ENCODE measurements at places on chromosomes 3 and 15.

DNA sequence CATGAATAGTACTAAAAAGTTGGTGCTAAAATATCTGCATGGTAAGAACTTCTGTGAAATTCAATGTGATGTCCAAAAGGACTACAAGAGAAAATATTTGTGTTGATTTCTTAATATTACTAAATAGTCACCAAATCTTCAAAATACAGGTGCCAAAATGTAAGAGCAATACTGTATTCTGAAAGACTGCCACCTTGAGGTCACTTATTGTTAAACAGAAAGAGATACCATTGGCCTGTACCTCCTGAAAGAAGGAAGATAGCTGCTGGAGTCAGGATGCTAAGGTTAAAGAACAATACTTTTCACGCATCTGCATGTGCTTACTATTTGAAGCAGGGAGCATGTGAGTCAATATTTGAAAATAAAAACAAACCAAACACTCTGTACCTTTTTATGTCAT, 72.0 kb upstream of the LSAMP start:
- DNase-seq = no peak

DNA sequence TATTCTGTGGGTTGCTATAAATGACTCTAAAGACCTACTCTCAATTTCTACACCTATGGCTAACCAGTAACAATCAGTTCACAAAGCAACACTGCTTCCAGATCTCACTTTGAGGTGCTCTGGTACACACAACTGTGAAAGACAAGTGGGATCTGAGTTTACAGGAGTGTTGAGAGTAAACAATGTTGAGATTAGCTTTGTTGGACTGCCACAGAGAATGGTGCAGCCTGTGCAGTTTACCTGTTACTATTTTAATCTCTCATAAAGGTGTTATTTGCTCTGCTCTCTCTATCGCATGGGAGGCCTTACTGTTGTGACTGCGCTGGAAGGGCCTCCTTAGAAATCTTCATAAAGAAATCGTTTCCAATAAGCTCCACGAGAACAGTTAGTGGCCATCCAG, 112.0 kb downstream of the SOX2 start:
- no peak for DNase-seq

- no peak for DNase-seq
Observed at GRCh38 chr15:38398134-38398533, 55.8 kb upstream of the FAM98B start.

DNA sequence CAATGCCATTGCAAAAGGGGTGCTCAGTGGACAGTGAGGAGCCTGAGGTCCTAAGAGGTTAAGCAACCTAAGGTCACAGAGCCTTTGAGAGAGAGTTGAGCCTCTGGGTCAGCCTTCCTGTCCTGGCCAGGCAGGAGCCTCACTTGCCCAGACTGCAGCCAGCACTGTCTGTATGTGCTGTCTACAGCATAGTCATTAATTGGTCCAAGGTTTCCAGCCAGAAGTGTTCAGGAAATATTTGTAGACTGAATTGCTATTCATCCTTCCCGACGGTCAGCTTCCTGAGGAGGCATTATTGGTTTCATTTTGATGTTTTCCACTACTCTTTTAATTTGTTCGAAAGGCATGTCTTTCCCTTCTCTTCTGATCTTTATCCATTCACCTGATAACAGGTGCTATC, 8.1 kb downstream of the SEC13 start:
- DNase-seq = no peak

DNA sequence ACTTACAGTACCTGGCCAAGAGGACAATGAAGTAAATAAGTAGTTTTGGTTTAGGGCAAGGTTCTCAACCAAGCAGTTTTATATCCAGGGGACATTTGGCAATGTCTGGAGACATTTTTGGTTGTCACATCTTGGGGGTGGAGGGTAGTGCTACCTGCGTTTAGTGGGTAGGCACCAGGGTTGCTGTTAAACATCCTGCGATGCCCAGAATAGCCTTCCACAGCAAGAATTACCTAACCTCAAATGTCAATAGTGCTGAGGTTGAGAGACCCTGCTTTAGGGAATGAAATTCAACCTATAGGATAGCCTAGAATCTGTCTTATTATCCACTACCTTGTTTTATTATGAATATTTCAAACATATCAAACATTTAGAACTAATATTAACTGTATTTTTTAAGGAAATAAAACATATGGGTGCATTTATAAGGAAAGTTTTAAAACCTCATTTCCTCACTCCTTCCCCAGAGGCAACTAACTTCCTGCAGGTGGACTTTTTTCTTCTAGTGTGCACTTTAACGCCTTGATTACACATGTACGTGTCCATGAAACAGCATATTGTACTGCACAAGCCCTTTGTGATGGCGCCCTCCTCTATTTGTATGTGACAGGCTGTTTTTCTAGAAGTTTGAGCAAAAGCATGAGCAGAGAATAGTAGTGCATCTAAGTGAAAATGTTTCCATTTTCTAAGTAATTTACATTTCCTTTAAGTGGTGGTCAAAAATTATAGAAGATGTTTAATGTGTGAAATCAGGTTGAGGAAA, 57.1 kb downstream of the TRAK1 start:
- no peak for DNase-seq

DNA sequence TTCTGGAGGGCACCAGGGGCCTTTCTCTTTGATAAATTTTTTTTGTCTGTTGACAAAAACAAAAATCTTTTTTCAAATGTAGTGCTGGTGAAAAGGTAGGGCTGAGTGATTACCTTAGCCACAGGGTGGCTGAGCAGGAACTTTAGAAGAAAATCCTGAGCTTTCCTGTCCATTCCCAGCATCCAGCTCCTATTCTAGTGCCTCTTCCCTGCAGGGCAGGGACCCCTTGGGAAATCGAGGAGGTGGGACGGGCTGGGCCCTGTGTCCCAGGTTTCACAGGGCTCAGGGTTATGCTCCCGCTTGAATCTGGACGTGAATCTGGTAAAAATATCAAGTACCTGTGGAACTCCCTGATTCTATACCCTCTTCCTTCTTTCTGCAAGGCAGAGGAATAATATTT, 31.7 kb downstream of the EDEM1 start:
- no peak for DNase-seq
